ENCODE measurements at places on chromosomes 6 and 20.

DNA sequence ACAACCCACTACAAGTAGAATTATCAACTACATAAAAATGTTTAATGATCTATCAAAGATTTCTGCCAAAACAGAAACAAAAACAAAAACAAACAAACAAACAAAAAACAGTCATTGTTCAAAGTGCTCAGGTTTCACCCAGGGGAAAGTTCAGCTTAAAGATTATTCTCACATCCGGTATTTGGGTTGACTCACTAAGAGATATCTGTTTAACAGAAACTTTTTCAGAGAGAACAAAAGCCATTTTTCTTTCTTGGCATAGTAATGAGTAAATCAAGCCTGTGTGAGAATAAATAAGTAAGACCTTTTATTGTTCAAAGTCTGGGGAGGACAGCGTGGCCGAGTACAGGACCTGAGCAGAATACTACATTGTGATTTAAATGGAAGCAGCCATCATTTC is 143.6 kb downstream of the RCAN2 start:
- no peak for DNase-seq

- peak; percentile 50 for DNase-seq
Measured at GRCh38 chr6:12060780-12061609, 48.9 kb downstream of the HIVEP1 start.

DNA sequence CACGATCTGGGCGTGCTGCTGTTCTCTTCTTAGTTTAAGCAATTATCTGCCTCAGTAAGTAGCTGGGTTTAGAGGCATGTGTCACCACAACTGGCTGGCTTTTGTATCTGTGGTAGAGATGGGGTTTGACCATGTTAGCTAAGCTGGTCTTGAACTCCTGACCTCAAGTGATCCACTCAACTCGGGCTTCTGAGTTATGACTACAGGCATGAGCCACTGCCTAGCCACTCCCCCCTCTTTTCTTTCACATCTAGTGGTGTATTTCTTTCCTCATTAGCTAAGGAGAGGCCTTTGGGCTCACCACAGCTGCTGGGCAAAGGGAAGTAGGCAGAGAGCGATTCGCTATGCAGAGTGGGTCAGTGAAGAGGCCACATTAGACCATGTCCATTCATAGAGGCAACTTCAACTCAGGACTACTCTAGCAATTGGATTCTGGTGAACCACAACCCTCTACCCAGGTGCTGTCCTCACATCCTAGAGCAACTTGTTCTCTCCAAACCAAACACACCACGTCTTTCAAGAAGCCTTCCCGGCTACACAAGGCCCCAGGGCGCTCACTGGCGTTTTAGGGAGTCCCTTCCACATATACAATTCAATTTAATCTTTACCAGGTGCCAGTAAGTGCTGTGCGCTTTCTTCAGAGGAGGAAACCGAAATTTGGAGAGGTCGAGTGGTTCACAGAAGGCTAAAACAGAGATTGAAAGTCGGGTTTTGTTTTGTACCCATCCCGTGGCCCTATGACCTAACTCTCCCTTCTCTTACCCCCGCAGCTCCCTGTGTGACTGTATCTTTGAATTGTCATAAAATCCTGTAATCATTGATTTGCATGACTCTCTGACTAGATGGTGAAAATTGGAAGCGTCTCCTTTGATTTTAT is 26.5 kb upstream of the GFOD1 start:
- DNase-seq, result no peak

GRCh38 chr6:39188098-39188450 is 41.2 kb downstream of the KCNK5 start:
- no peak for DNase-seq

DNA sequence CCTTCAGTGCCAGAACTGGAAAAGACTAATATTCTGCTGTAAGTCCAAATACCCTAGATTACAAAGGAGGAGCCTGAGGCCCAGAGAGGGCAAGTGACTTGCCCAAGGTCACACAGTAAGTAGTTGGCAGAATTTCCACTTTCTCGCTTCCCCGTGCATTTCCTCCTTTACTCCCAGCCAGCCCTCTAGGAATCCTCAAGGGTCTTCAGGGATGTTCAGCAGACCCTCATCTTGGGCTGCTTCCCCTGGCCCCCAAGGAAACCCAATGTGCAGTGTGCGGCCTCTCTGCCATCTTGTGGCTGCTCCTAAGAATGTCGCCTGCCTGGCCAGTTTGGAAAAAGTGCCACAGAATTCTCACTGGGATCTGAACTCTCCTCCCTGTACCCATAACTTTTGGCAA is 217.7 kb upstream of the LRFN2 start:
- DNase-seq, result no peak

DNA sequence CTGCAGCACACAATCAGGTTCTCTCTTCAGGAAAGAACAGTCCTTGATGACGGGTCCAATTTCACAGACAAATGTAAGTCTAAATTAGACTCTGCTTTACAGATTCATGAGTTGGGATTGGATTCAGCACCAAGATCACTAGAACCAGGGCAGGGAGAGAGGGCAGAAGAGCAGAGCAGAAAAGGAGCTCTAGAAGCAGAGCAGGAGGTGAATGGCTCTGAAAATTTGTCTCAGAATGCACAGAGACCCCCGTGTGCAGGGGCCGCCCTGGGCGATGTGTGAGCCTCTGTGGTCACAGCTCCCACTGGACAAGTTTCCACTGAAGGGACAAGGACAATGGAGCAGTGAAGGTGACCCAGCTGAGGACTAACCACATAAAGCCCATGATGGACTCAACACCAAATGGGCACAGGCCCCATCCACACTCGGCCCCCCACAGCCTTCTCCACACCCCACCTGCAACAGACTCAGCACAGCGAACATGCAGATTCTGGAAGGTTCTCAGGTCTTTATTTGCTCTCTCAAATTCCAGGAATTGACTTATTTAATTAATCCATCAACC is 3.5 kb downstream of the HLA-B start:
- no peak for DNase-seq

GRCh38 chr6:141244366-141244765 is 888.4 kb upstream of the GJE1 start:
- no peak for DNase-seq

GRCh38 chr6:33571637-33572316 is 8.3 kb downstream of the BAK1 start:
- DNase-seq, result no peak

- no peak for DNase-seq
Measured at GRCh38 chr20:24981282-24981681, 11.3 kb downstream of the APMAP start.

GRCh38 chr6:127069659-127070279 is 48.7 kb upstream of the RSPO3 start:
- no peak for DNase-seq

- DNase-seq, result no peak
Measured at GRCh38 chr6:55869674-55870073, 5.7 kb downstream of the BMP5 start.

- no peak for DNase-seq
Measured at GRCh38 chr6:32713241-32713640, 27.9 kb upstream of the HLA-DQA2 start.

DNA sequence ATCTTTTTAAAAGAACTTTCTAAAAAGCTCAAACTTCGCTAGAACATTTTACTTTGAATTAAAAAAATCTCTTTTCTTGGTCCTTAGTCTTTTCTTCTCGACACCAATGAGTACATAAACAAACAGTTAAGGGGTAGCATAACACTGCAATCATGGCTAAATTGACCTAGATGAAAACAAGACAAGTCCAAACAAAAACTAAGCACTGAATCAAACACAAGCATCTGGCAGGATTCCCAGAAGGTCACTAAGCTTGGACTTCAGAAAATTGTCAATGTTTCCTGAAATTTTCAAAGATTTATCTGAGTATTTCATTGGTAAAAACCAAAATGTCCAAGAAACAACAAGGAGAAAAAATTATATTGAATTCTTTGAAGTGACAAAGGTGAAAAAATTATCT is 5.0 kb downstream of the COL21A1 start:
- DNase-seq, result no peak

DNA sequence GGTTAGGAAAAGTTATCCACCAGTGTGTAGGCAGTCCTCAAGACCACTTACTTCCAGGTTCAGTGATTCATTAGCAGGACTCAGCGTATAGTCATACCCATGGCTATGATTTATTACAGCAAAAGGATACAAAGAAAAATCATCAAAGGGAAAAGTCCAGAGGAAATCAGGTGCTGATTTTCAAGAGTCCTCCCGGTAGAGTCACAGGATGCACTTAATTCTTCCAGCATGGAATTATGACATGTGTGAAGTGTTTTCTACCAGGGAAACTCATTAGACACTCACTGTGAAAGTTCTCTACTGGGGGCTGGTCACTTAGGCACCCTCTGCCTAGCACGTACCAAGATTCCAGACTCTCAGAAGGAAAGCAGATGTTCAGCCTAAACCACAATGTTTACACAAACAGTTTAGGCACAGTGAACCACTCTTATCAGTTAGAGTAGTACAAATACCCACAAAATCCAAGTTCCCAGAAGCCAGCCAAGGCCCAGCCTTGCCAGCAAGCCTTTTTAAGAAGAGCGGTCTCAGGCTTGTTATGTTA is 10.2 kb downstream of the WFDC3 start:
- DNase-seq, result no peak

DNA sequence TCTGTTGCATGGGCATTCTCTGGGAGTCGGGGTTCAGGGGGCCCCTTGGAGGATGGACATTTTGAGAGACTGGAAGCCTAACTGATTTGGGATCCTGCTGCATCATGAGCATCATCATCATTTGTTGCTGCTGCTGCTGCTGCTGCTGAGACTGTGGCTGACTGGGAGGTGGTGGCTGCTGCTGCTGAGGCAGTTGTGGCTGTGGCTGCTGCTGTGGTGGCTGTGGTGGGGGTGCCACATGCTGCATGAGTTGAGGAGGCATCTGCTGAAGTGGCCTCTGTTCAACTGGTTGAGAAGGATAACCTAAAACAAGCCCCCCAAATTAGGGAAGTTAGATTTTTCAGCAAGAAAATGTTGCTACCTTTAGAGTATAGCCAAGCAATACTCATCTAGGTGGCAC is 38.9 kb downstream of the TP53INP2 start:
- DNase-seq, result no peak

- no peak for DNase-seq
Measured at GRCh38 chr6:35790683-35791082, 6.4 kb downstream of the CLPS start.

- no peak for DNase-seq
Measured at GRCh38 chr20:47544852-47545251, 43.2 kb downstream of the NCOA3 start.

DNA sequence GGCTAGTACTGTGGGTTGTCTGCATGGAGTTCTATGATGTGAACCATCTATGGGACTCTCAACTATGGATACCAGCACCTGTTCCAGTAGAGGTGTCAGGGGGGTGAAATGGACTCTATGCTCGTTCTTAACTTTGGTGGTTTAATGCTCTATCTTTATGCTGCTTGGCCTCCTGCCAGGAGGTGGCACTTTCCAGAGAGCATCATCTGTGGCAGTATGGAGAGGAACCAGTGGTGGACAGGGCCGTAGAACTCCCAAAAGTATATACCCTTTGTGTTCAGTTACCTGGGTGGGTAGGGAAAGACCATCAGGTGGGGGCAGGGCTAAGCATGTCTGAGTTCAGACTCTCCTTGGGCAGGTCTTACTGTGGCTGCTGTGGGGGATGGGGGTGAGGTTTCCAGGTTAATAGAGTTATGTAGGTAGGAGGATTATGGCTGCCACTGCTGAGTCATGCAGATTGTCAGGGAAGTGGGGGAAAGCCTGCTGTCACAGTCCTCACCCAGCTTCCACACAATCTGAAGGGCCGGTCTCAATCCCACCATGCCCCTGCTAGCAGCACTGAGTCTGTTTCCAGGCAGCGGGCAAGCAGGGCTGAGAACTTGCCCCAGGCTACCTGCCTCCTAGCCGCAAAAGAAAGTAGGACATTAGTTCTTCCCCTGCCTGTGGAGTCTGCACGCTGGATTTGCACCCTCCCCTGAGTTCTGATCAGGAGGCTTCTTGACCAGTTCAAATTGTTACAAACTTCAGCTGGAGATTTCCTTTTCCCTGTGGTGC is 284.0 kb downstream of the KCNQ5 start:
- no peak for DNase-seq

DNA sequence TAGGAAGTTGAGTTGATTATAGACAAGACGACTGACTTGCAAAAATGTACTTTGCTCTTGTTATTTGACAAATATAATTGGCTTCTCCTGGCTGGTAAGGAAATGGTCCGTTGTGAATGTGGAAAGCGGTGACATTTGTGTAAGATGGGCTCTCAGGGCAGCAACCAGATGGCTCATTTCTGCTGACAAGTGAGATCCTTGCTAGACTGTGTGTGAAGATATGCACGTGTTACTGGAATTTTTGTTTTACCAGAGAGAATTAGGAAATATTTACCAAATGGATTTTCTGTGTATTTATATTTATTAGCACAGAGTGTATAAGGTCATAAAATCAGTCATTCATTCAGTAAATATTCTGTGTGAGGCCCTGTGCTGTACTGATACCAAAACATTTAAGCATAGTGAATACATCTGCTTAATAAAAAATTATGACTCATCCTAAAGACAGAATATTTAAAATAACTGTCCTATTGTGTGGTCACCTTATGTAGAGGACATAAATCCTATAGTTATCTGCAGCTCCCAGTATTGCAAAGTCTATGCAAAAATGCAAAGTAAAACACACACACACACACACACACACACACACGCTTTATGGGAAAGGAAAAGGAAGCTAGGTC is 109.9 kb upstream of the ASF1A start:
- DNase-seq, result no peak

Data from stimulated activated CD4-positive, alpha-beta T cell treated with anti-CD3 and anti-CD28 coated beads, Interleukin-1b, Interleukin-23, amount 100 ng/mL, for 24 hours (primary cell).